Mucosa of descending colon (tissue), 3 donors: ENCODE measurements at places on chromosomes 7 and 10.

GRCh38 chr7:156456032-156456431, 184.5 kb upstream of the RNF32 start:
- DNase-seq: no peak

DNA sequence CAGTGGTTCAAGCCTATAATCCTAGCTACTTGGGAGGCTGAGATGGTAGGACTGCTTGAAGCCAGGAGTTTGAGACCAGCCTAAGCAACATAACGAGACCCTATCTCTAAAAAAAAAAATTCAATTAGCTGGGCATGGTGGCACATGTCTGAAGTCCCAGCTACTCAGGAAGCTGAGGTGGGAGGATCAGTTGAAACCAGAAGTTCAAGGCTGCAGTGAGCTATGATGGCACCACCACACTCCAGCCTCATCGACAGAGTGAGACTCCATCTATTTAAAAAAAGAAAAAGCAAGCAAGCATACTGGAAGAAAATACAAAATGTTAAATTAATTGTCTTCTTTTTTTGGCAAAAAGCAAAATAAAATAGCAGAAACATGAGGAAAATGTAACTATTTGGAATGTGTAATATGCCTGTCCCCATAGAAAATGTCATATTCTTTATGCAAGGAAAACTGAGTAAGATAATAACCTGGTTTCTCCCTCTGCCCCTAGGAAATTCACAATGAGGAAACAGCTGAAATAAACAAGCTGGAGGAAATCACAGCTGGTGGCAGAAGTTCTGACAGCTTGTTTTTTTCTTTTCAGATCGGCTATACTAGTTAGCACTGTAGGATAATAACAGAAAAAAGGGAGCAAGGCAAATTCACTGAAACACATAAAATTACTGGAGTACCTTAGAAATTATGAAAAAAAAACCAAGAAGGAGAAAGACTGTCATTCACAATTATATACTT, 48.5 kb downstream of the HERPUD2 start:
- DNase-seq: no peak

DNA sequence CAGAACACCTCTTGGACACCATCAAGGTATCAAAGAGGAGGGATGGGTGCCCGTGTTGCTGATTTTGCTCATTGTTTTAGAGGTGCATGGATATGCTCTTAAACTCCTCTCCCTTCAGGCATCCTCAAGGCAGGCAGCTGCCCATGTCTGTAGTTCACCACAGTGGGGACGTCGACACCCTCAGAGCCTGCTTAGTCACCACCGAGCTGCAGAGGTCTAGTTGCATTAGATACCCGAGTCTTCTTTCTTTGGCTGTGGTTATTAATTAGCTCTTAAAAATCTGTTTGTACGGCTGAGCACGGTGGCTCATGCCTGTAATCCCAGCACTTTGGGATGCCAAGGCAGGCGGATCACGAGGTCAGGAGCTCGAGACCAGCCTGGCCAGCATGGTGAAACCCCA, 24.7 kb upstream of the TSPAN13 start:
- DNase-seq: no peak

DNA sequence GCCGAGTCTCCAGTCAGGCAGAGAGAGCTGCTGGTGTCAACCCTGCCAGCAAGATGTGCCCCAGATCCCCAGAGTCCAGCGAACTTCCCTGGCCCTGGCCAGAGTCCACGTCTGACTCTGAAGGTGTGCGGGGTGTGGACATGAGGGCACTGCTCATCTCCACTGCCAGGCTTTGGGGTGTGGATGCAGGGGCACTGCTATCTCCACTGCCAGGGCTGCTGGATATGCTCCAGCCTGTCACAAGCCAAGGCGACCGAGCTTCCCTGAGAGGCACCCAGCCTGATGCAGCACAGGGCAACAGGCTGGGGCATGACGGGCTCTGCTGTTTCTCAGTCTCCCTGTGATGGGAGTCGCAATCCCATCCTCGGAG, 596.8 kb downstream of the PTPRN2 start:
- DNase-seq: no peak

DNA sequence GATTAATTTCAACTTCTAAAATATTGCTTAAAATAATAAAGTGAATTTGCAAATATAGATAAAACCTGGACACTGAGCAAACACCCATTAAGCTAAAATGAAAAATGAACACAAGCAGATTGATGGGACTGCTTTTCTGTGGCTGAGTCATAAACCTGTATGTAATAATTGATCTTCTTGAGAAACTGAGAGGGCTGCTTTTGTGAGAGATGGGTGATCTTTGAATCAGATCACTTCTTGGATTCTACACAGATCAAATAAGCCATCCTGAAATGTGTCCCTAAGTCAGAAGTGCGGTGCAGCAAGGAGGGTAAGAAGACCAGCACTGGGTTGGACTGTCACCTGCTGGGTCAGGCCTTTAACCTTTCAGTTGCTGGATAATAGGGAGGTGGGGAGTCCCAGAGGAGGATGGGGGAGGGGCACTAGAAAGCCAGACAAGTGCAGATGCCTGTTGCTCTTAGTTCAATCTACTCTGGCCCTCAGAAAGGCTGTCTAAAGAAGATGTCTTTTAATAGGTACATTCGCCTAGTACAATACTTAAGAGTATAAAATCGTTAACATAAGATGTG, 178.2 kb upstream of the NAMPT start:
- no peak for DNase-seq

- DNase-seq: no peak
Measured at GRCh38 chr10:43237631-43238446, 29.0 kb downstream of the RASGEF1A start.

DNA sequence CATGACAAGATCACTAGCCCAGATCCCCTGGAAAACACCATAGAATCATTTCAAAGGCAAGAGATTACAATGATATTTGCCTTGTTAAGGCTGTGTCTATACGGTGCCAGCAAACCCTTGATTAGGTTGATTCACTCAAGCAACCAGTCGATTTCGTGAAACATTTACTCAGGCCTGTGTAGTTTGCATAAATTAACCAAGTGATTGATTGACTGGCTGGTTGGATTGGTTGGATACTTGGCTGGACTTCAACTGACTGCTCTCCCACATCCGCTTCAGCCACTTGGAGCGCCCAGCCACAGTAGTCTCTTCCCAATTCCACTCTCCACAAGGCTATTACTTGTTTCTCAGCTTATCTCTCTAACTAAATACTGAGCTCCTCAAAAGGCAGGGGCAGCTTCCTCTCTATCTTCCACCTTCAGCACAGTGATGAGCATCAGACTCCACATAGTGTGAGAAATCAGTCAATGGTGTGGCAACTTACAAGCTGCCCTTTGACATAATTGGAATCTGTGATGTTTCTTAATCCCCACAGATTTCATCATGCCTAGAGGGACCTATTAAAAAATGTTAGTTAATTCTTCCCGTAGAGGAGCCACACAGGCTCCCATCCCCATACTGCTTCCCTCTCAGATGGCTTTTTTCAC, 217.4 kb downstream of the GRM8 start:
- peak; percentile 27 for DNase-seq
